ENCODE measurements at places on chromosomes 13 and 19.
A peak's percentile ranks its signal among the peaks of the same experiment; 100 is the strongest.

DNA sequence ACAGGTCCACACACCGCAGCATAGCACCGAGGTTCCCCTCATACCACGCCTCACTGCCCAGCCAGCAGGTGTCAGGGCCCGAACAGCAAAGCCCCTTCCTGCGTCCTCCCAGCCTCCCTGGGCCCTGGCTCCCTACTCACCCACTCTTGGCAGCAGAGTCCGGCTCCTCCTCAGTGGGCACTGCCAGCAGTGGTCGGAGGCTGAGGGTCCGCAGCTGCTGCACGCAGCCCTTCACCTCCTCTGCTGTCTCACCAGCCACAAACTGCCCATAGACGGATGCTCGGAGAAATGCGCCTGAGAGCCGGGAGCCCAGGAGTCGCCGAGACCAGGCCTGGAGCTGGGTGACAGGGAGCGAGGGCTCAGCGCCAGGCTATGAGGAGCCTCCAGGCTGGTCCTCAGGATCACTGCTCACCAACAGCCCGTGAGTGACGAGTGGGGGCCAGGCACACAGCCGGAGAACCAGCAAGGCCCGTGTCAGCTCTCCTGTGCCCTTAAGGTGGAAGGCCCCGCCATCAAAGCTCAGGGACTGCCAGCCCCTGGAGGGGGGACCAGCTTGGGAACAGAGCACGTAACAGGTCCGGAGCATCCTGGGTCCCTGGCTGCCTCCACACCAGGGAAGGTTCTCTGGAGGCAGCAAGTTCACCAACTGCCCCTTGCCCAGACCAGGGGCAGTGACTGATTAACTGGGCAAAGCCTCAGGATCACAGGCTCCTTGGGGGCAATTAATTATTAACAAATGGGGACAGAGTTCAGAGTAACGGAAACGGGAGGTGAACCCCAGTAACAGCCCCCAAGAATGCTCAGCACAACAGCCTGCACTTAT, at the start of gene PRODH2:
Gene PRODH2 (minus strand): TSS at position 626 of the 823 bp plus-strand sequence. CDS start 40 bp downstream, at position 586.
- DNase-seq, result no peak

GRCh38 chr19:30070198-30070967, 128.3 kb downstream of the URI1 start:
- no peak for DNase-seq

- DNase-seq, result no peak
Measured at GRCh38 chr13:34265046-34265679, 447.2 kb downstream of the RFC3 start.

DNA sequence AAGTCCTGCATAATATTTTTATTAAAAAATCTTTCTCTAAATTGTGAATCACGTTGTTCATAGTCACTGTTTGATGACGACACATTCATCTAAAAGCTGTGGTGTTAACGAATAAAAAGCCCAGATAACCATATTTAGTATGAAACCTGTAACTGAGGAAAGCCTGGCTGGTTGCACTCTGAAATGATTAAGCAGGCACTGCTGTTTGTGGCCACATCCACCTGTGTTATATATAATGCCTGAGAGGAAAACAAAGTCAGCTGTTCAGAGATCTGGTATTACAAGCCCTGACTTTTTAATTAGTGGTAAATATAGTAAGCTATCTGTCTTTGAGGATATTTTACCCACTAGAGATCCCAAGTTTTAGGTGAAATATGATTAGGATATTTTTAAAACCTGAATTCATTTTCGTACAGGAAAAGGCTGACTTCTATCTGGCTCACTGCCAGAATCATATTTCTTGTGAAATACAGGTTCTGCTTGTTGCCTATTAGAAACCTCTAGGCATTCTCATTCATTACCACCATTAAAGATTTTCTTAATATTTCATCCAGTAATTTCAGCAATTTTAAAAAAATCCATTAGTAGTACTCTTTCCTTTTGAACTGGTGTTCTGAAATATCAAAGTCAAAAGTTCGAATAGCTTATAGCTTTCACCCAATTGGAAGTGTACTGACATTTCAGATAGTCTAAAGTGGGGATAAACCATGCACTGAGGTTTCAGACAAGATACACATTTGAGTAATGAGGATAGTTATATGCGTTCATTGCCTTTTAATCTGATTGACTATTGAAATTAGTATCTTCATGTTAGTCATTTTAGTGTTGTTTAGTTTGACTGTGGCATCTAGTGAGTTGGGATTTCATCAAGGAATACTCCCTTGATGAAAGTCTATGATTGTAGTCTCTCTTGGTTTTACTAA, 79.7 kb downstream of the LMO7 start:
- DNase-seq, result no peak

DNA sequence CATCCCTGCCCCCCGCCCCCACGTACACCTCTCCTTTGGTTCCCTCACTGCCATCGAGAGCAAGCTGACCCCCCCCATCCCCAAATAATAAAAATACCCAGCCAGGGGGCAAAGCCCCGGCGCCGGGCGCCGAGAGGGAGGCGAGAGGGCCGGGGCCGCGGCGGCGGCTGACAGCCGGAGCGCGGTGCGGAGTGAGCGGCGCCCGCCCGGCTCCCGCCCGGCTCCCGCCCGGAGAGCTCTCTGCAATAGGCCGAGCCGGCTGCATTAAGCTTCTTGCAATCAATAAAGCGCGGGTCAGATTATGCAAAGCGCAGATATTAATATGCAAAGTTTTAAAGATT, 40.9 kb downstream of the DEDD2 start:
- DNase-seq, result no peak

GRCh38 chr19:45200568-45200967, 22.0 kb downstream of the BLOC1S3 start:
- peak; percentile 3 for DNase-seq

DNA sequence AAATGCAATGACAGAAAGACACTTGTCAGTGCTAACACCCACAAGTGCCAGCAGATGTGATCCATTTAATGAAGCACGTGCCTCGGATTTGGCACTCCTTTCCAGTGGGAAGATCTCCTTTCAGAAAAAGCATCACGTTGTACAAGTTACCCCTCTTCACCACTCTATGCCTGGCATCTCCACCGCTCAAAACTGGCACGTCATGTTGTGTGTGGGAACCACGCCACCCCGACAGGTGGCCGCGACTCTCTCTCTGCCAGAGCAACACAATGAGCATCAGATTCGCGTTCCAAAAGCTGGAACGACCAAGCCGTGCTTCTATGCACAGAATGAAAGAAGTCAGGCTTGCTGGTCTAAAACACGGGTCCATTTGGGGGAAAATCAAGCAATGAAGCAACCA, 24.3 kb downstream of the TMTC4 start:
- peak; percentile 92 for DNase-seq

GRCh38 chr19:7927605-7928333, 1.8 kb upstream of the CTXN1 start:
- no peak for DNase-seq

DNA sequence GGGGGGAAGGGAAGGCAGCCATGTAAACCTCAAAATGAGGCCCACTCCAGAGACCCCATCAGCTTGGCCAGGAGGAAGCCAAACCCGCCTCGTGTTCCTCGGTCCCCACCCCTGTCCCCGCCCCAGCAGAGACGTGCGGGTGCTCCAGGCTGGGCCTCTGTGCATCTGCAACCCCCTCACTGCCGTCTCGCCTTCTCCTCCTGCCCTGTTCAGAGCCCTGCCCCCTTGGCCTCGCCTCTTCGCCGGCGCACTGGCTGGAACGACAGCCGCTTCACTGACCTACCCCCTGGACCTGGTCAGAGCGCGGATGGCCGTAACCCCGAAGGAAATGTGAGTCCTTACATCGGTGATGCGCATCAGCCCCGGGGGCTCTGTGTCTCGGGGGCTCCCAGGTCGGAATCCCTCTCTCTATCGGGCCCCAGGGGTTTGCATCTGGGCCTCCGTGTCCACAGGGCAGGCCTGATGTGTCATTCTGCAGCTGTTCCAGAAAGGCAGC, 32.2 kb downstream of the TMEM161A start:
- no peak for DNase-seq

- no peak for DNase-seq
Measured at GRCh38 chr19:5064896-5065295, 96.0 kb downstream of the KDM4B start.

GRCh38 chr13:49097374-49097773, 121.7 kb downstream of the FNDC3A start:
- DNase-seq, result no peak

DNA sequence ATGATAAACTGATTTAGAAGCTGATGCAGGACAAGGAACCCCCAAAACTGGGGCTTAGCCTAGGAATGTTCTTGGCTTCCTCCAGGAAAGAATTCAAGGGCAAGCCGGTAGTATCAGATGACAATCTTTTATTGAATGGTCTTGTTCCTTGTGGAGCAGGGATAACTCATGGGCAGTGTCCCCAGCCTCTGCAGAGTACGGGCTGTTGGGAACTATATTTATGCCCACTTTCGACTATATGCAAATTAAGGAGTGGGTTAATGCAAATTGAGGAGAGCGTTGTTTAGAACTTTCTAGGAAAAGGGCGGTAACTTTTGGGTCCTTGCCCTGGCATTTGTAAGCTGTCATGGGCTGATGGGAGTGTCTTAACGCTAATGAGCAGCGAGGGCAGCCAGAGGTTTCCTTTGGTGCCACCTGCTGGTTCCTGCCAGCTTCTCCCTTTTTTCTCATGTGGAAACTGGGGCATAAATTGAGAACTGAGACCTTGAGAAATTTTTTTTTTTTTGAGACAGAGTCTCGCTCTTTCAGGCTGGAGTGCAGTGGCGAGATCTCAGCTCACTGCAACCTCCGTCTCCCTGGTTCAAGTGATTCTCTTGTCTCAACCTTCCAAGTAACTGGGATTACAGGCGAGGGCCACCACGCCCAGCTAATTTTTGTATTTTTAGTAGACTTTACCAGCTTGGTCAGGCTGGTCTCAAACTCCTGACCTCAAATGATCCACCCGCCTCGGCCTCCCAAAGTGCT, 79.4 kb upstream of the ABCC4 start:
- DNase-seq, result peak; percentile 77

DNA sequence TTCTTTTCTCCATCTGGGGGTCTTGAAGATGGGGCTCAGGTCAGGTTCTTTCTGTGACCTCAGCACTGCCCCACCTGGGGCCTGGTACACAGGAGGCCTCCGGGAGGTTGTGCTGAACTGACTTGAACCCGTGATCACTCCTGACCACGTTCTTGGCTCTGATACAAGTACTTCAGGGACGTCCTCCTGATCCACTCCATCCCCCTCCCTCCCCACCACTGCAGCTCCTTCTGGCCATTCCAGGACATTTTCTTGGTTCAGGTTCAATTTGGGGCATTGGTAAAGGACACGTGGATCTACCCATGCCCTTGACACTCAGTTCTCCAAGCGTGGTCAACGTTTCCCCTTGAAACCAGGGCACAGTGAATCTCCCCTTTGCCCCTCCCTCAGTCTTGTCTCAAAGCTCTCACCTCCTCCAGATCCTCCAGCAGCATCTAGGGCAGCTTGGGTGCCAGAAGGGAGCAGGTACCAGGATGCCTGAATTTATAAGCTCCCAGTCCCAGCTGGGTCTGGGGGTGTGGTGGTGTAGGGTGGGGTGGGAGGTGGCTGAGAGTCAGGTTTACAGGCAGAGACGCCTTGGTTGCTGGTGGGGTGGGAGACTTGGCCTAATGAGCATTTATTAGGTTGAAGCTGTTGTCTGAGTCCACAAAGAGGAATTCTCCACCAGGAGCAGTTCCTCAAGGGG, at the start of gene KLK15:
Gene KLK15 (minus strand): TSS at position 458 of the 685 bp plus-strand sequence. CDS start 2,082 bp downstream, outside the sequence.
- no peak for DNase-seq

GRCh38 chr19:1049106-1049505, 9.2 kb downstream of the ABCA7 start:
- no peak for DNase-seq

DNA sequence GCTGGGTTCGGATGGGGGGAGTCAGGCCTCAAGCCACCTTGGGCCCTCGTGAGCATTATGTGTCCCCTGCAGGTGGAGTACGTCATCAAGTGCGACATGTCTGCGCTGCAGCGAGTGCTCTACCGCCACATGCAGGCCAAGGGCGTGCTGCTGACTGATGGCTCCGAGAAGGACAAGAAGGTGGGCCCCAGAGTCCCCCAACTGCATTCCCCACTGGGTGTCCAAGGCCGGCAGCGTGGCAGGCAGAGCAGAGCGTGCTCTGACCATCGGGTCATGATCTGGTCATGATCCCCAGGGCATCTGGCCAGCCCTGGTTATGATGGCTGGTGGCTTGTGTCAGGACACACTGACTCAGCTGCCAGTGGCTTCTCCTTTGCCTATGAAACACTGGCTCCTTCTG, 63.4 kb downstream of the SMARCA4 start:
- no peak for DNase-seq

DNA sequence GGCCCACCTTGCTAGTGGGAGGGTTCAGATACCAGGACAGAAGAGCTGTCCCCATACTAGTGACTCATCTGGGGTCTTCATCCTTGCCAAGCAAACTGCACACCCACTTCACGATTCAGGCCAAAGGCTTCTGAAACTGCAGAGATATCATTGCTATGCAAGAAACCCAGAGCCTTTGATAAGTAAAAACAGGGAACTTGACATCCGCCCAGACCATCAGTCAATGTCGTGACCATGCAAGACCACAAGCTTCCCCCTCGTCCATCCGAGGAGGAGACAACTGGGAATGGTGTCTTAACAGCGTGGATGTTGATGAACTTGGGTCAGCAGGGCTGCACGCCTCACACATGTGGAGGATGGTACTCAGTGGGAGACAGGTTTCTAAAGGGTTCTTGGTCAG, 58.0 kb downstream of the ABCC4 start:
- DNase-seq, result no peak

DNA sequence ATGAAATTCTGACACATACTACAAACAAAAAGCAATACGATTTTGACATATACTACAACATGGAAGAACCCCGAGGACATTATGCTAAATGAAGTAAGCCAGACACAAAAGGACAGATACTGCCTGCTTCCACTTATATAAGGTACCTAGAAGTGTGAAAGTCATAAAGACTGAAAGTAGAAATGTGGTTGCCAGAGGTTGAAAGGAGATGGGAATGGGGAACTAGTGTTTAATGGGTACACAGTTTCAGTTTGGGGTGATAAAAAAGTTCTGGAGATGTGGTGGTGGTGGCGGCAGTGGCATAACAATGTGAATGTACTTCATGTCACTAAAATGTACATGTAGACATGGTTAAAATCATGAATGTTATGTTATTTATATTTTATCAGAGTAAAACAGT, 12.1 kb upstream of the NDFIP2 start:
- no peak for DNase-seq

DNA sequence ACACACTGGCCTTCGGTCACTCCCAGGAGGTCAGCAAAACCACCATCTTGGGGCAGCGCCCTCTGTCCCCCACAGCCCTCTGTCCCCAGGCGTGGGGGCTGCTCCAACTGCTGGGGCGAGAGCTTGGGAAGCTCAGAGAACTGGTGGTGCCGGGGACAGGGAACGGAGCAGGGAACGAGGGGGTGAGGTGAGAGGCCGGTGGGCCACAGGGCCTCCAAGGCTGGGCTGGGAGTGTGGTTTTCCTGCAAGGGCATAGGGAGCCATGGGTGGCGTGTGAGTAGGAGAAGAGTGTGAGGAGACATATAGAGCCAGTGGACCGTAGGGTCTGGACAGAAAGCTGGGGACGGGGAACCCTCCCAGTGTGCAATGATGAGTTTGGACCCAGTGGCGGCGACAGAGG, 34.1 kb downstream of the F2RL3 start:
- DNase-seq, result no peak

- DNase-seq, result no peak
Measured at GRCh38 chr13:50344717-50345116, 329.5 kb downstream of the KCNRG start.
